Pons (tissue), 1 donor: ENCODE measurements at places on chromosomes 6 and 20.

DNA sequence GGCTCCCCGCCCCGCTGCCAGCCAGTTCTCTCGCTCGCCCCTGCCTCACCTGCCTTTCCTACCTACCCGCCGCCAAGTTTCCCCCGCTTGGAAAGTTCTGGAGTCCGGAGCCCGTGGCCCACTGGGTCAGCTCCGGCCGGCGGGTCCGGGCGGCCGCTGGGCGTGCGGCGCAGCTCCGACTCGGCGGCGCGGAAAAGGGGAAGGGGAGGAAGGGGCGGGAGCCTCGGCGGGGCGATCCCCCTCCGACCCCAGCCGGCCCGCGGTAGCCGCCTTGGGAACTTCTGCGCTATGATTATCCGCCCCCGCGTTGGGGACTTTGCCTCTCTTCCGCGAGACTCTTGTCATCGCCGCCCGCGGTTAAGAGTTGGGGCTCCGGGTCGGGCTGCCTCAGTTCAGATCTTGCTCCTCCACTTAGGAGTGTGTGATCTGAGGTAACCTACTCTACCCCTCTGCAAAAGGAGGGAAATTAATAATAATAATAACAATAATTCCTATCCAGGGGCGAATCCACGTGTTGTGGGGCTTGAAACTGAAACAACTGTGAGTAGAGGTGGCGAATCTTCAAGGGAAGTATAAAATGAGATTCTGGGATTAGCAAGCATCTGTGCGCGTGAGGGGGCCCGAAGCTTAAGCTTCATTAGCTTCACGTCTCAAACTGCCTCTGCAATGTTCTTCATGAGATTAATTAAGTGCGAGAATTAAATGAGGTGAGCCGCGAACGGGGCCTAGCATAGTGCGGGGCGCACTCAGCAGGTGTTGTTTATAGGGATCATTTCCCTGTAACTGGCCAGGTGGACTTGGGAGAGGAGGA is 30.8 kb downstream of the SF3B5 start:
- no peak for DNase-seq

DNA sequence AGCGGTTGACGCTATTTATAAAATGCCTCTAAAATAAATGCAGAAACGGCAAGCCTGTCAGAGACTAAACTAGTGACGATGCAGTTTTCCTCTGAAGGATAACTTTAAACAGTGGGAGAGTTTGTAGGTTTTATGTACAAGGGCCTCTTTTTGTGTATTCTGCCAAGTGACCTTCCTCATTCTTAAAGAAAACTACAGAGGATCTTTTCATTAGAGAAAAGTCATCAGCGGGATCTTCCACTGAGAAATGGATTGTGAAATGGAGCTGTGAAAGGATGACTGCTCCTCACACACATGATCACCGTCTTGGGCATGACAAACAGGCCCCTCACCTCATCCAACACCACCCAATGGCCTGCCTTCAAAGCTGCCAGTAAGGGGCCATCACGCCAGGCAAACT is 89.0 kb upstream of the LYRM2 start:
- DNase-seq = no peak

DNA sequence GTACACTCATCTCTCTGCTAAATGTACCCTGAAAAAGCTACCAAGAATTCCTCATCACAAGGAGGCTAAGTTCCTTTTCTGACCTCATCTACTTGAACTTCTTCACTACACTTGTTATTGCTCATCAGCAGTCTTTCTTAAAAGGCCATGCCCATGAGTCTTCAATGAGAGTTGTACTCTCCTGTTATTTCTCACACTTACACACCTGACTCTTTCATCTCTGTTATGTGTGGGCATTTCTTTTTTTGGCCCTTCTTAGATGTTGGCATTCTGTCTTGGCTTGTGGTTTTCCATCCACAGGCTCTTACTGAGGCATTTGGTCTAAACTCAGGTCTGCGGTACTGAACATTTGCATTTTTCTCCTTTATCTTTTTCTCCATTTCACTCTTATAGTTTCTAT is 10.7 kb upstream of the SLC17A1 start:
- no peak for DNase-seq

DNA sequence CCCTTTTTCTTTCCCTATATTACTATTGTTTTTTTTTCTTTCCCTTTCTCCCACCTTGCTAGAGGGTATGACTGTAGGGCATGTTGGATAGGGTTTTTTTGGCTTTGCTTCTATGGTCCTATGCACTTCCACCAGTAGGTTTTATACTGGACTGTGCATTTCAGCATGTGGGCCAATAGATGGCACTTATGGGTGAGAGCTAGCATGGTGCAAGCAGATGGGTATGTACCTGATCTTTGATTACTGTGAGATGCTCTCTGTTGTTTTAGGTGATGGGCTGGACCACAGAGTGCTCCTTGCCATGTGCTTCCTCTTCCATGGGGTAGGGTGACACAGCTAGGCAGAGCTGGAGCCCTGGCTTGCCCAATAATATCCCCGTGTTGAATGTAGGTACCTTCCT is 128.5 kb upstream of the CHD6 start:
- DNase-seq = no peak

- peak; percentile 63 for DNase-seq
Measured at GRCh38 chr6:149840345-149841075, 23.6 kb downstream of the LRP11 start.

- DNase-seq = peak; percentile 12
Measured at GRCh38 chr20:12737900-12738299, 270.9 kb upstream of the SPTLC3 start.

GRCh38 chr6:127096167-127096566 is 22.3 kb upstream of the RSPO3 start:
- no peak for DNase-seq
